ENCODE measurements at places on chromosomes 11 and 22.

GRCh38 chr11:57402188-57403002, 11.9 kb upstream of the PRG2 start:
- no peak for DNase-seq

DNA sequence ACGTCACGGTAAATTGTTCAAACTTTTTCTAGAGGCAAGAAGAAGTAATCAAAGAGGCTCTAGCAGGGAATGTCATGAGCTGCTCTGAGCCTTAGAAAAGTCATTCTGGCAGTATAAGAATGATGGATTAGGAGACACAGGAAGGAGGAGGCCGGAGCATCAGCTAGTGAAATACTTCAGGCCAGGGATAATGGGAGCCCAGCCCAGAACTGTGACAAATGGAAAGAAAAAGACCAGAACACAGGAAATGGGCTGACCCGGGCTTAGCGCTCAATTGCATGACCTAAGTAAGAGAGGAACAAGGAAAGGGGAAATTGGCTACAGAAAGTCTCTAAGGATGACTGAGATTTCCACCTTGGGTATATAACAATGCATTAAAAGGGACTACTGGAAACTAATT, 108.6 kb downstream of the LARGE1 start:
- DNase-seq: no peak

DNA sequence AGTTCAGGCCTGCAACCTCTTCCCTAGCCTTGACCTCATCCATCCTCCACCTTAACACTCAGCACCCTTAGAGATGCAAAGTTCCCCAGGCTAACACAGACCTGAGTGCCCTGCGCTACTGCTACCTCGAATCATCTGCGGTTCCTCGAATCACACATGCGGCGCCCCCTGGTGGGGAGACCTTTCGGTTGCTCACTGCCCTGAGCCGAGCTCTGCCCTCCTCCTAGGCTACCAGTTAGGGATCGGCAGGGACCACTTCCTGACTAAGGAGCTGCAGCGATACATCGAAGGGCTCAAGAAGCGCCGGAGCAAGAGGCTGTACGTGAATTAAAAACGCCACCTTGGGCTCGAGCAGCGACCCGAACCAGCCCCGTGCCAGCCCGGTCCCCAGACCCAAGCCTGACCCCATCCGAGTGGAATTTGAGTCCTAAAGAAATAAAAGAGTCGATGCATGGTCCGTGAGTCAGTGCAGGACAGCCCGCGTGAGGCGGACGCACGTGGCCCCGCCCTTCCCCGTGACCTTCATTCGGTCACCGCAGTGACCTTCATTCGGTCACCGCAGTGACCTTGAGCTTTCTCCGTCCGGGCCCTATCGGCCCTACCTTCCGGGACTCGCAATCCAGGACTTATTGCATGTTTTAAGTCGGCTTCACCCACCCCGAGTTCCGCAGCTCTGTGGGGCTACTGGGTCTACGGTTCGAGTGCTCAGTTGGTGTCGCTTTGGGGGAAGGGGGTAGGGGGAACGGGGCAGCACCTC, 830 bp upstream of the ESRRA start:
- DNase-seq: peak; percentile 95

- DNase-seq: no peak
These were observed 12.7 kb upstream of the TREH start for GRCh38 chr11:118691926-118692830.

- no peak for DNase-seq
These were observed 492.1 kb upstream of the CADM1 start for GRCh38 chr11:115996125-115996807.

GRCh38 chr22:17876306-17876831, 102.1 kb upstream of the BID start:
- DNase-seq: no peak

DNA sequence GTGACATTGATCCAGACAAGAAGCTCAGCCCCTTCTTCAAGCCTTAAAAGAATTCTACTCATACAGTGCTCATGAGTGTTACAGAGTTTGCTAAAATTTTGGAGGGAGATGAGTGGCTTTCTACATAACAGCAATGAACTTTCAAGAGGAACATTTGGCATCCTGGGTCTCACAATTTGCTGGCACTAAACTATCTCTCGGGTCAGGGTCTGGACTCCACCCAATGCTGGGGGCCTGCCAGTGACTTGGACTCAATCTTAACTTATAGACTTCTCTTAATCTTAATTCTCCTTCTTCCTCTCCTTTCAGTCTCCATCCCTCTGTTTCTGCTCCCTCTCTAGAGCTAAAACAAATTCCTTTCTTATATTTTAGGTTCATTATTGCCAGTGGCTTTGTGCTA, 317.9 kb downstream of the TMEM135 start:
- DNase-seq: no peak

- DNase-seq: no peak
These were observed 2.9 kb upstream of the TMEM9B start for GRCh38 chr11:8967184-8967583.

DNA sequence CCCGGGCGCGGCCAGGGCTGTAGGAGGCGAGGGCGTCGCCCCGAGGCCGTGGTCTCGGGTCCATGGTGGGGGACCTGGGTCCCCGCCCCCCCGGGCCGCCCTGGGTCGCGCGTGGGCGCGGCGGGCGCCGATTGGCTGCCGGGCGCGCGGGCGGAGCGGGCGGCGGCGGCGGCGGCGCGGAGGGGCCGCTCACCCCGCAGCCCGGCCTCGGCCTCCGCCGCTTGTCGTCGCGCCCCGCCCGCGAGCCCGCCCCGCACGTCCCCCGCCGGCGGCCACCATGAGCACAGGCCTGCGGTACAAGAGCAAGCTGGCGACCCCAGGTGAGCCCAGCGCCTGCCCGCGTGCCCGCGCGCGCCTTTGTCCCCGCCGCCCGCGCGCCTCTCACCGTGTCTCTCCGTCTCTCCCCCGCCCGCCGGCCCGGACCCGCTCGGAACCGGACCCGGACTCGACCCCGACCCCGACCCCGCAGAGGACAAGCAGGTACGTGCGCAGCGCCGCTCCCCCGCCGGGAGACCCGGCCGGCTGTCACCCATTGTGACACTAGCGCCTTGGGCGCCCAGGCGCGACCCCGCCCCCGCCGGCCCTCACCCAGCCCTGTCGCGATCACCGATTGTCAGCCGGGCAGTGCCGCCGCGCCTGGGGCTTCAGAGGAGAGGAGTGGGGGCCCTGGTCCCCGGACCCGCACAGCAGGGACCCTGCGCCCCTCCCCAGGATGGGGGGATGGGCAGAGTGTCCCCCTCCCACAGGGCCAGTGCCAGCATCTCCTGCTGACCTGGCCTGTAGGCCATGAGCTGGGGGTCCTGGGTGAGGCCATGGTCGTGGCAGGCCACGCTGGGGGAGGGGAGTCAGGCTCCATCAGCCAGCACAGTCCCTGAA, at the start of gene SEPTIN5:
TSS of gene SEPTIN5 (plus strand) at position 192 of the 876 bp plus-strand sequence. CDS start at position 278, 86 bp downstream.
- no peak for DNase-seq

DNA sequence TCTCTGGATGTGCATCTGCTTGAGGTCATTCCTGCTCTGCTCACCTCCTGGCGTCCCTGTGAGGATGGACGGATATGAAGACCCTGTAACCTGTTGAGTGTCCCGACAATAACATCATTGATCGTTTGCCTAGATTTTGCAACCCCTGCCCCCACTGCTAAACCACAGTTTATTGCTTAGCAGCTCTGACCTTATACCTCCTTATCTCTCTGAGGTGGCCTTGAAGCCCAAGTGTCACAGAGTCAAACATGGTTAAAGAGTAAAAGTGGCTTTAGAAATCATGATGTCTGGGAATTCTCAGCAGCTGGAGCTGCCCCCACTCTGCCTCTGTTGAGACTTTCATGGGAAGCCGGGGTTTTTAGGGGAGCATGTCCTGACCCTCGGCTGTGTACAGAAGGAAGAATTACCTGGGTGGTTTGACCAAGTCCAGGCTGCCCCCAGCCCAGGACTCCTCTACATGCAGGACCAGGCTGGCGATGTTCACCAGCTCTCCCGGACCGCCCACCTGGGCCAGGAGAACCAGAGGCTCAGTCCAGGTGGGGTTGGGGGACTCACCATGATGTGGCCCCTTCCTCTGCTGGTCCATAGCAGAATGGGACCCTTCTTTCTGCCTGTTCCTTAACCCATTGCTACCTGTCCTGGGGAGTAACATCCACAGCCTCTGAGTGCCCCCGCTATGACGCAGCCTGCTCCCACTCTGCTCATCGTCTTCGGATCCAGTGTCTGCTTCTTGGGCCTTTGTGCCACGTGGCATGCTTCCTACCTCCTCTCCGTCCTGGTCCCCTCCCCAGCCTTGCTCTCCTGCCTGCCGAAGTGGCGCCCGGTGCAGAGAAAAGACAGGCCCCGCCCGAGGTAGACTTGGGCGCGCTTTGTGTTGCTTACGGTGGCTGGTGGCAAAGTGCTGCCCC, 33.4 kb upstream of the FTH1 start:
- no peak for DNase-seq

DNA sequence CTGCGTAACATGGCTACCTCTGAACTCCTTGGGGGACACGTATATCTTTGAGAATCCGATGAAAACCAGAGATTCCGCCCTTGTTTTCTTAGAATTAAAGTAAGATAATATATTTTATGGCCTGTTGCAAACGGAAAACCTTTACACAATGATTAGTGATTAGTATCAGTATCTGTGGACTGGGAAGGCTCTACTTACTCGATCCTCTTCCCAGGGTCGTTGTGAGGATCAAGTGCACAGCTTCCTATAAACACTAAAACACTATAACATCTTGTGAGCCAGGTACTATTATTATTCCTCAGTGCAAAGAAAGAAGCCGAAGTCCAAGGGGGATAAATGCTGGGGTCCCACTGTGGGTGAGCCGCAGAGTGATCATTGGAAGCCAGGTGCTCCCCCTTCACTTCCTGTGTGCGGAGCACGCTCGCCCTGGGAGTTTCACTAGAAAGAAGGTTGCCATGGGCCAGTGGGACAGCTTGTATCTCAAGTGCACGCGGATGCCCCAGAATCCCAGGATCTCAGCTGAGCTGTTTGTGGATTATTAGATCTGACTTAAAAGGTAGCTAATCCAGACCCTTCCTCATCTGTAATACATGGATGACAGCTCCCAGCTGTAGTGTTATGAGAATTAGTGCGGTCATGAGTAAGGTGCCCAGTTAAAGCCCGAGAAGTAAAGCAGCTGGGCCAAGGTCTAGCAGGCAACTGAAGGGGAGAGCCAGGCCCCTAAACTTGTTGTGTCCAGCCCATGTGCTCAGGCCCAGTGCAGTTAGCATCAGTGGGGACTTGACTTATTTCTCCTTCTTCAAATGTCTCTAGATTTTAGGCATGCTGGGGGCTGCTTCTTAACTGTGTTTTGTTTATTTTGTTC, 839 bp downstream of the CBY1 start:
- peak; percentile 51 for DNase-seq

DNA sequence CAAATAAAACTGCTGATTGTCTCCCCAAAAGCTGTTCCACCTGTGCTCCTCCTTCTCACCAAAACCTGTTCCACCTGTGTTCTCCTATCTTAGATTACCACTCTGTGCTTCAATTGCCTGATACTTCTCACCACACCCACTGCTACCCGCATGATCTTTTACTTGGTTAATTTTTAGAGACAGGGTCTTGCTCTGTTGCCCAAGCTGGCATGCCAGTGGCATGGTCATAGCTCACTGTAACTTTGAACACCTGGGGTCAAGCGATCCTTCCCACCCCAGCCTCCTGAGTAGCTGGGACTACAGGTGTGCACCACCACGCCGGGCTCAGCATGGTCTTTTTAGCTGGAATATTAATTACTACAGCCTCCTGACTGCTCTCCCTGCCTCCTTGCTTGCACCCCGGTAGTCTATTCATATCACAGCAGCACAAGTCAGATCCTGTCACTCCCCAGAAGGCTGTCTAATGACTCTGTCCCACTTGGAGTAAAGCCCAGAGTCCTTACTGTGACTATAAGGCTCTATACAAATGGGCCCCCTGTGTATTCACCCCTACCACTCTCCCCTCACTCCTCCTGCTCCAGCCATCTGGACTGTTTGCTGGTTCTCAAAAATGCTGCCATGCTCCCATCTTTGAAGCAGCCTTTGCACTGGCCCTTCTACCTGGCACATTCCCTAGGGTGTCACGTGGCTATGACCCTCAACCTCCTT, 3.5 kb downstream of the C11orf91 start:
- DNase-seq: no peak

GRCh38 chr11:91299980-91300379, 924.6 kb upstream of the FAT3 start:
- DNase-seq: no peak

DNA sequence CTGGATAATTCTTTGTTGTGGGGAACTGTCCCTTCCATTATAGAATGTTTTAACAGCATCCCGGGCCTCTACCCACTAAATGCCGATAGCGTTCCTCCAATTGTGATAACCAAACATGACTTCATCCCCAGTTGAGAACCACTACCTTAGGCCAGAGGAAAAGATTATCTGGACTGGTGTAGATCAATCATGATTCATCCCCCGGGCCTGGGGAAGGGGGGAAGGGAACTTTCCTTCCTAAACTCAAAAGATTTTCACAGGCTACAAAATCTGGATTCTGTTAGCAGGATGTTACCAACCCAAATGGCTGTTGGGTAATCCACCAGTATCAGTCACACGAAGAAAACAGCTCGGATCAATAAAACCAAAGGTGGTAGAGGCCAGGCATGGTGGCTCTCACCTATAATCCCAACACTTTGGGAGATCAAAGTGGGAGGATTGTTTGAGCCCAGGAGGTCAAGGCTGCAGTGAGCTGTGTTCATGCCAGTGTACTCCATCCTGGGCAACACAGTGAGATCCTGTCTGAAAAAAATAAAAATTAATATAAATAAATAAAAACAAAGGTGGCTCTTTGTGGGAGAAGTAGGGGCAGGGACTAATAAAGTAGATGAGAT, 10.1 kb downstream of the CTR9 start:
- DNase-seq: no peak

DNA sequence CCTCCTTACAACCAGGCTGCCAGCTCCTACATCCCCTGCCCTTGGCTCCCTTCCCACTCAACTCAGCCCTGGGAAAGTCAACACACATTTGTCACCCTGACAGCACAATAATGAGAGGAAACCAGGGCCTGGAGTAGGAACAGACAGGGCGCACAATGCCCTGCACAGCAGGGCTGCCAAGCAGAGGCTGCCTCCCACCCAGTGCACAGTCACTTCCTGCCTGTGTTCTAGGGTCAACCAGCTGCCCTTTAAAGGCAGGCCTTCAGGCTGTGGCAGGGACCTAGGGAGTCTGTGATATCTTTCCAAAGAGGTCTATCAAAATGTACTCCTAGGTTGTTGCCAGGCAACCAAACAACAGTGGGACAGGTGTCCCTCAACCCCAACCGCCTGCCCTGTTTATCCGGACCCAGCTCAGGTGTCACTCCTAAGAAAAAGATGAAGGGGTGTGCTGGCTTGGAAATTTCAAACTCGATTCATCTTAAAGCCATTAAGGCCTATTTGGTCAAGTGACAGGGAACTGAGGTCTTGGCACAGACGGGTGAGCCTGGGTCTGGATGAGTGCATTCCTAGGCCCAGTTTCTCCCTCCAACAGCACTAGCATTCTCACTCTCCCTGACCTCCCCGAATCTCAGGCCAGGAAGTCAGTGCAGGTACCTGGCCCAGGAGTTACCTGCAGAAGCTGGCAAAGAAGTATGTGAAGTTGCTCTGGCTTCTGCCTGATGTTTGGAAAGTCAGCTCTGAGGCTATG, 110.3 kb upstream of the PITPNB start:
- DNase-seq: no peak

- DNase-seq: peak; percentile 97
These were observed at the start of gene ZDHHC24 for GRCh38 chr11:66545701-66546367. ZDHHC24 (minus strand) TSS chr11:66546048; CDS start chr11:66546003, 45 bp downstream.

Data from ecto neural progenitor cell (in vitro differentiated cells).